Brain microvascular endothelial cell (primary cell): ENCODE measurements at places on chromosomes 2 and 18.
A peak's percentile ranks its signal among the peaks of the same experiment; 100 is the strongest.

DNA sequence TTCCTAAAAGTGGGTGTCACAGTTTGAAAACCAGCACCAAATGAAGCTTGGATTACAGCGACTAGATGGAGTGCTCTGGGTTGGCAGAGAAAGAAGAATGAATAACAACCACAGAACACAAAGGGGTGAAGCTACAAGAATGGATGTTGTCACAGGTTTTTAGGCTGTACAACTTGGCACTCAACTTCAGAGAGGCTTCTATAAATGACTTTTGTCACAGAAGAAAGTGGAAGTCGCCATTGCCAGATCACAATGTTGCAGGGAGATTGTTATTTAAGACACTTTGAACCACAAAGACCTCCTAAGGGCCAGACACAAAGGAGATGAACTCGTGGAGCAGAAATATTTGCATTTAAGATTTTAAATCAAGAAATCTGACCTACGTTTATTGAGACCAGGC is 354.2 kb downstream of the CDH7 start:
- DNase-seq: no peak

GRCh38 chr2:69645031-69645431 is 1.5 kb upstream of the AAK1 start:
- no peak for DNase-seq

DNA sequence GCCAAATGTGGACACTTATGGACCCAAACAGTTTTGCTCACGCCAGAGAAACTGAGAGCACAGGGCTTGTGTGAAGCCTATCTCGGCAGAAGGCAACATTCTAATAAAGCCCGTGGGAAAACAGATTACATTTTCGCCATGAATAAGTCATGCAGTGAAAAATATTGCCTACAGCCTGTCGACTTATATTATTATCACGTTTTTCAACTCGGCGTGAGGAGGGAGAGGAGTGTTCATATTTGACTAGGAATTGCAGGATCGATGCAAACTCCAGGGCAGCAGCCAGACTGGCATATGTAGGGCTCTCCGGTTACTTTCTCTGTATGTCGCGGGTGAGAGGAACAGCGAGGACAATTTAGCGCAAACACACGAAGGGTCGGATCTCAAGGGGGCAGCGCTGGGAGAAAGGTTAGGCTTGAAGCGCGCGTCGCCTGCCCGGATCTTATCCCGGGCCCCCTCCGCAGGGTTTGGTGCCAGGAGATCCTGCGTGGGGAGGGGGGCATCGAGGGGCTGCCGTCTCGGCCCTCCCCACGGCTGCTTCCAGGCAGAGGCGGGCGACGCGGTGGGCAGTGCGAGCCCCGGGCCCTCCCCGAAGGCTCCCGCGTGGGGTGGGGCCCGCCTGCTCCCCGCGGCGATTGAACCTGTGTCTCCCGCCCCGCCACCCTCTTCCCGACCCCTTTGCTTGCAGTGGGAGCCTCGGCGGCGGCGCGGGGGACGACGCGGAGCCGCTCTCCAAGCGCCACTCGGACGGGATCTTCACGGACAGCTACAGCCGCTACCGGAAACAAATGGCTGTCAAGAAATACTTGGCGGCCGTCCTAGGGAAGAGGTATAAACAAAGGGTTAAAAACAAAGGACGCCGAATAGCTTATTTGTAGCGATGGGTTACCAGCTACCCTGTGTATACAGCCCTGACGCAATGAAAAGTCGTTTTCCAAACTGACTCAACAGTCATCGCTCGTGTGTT is 4.4 kb downstream of the ADCYAP1 start:
- no peak for DNase-seq

- DNase-seq: no peak
Measured at GRCh38 chr2:136377423-136378382, 259.8 kb upstream of the CXCR4 start.

- DNase-seq: no peak
Measured at GRCh38 chr2:183497861-183498260, 373.6 kb downstream of the NUP35 start.

DNA sequence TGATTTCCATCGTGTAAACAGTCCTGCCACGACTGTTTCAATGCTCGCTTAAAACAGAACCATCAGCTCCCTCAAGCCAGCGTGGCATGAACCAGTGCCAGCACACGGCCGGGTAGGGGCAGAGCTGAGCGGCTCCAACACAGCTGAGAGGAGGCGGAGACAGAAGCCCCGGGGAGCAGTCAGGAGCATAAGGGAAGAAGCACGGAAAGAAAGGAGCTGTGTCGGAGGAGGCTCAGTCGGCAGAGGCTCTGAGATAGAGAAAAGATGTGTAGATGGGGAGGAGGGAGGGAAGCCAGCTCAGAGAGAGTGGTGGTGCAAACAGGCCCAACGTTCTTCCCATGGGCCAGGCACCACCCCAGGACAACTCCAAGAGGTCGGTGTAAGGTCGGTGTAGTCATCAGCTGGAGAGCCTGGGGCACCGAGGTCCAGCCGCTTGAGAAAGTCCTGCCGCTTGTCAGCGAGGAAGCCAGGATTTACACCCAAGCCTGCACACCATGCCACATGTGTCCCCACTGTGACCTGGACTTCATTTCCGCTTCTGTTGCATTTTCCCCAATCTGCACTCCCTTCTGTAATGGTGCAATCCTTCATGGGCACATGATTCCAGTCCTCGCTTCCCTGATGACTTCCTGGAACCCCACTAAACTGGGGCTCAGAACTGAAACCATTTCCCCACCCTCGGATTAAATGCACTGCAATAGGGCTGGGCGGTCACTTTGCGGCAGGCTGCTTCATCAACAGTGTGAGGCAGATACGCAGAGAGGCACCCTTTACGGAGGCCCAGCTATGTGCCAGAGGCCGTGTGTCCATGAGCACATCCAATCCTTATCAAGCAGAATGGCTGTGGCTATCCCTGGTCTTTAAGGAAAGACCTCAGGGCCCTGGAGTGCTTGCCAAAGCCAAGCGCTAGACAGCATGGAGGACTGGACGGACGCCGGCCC is 43.5 kb downstream of the CYP27C1 start:
- no peak for DNase-seq

GRCh38 chr2:3179208-3179607 is 198.4 kb downstream of the EIPR1 start:
- DNase-seq: no peak

DNA sequence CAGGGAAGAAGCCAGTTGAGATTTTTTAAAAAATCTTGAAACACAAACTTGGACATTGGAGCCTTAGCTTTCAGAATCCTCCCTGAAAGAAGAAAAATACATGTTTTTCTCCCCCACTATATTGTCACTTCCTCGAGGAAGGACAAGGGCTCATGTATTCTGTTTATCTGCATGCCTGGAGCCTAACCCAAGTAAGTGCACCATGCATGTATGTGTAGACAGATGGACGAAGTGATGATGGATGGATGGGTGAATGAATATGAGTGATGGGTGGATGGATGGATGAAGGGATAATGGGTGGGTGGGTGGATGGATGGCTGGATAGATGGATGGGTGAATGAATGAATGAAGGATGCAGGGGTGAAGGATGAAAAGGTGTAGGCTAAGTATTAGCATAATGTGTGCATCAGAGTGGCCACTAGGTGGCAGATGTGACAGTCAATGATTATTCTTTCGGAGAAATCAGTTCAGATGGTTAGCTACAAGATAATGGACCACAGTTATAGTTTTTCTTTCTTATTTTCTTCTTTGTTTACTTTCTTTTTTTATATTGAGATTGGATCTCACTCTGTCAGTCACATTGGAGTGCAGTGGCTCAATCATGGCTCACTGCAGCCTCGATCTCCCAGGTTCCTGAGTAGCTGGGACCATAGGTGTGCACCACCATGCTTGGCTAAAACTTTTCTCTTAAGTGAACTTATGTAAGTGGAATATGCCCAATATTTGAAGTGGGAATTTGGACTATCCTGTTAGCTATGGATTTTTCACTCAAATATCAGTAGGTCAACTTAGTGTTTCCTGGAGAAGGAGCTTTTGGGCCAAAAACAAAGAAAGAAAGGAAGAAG is 18.5 kb upstream of the CCDC93 start:
- DNase-seq: peak; percentile 43

DNA sequence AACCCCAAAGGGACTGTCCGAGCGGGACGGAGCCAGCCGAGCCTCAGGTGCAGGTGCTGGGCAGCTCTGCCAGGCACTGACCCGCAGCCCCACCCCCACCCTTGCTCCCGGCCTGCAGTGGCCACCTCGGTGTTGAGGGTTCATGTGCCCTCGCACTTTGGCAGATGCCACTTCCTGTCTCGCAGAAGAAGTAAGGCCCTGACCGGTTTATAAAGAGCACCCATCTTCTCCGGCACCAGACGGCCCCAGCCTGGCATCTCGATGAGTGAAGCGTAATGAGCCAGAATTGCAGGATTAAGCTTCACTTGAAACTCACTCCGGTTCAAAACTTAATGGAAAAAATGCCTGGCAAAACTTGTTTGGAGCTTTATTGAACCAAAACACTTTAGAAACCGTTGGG is 10.9 kb upstream of the NFATC1 start:
- DNase-seq: no peak

DNA sequence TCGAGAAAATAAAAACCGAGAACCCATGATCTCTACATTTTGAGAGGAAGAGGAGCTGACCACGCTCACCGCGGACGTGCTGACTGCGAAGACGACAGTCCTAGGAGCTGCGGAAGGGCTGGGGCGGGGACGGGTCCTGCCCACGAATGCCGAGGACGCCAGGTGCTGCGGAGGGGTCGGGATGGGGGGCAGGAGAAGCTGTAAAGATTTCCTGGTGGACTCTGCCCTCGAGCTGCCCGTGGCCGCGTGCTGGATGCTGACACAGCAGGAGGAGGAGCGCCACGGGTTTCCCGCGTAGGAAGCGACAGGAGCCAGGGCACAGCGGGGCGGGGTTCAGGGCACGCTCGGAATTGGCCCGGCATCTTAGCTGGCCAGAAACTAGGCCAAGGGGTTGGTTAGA is 22.2 kb downstream of the ZSCAN30 start:
- no peak for DNase-seq

DNA sequence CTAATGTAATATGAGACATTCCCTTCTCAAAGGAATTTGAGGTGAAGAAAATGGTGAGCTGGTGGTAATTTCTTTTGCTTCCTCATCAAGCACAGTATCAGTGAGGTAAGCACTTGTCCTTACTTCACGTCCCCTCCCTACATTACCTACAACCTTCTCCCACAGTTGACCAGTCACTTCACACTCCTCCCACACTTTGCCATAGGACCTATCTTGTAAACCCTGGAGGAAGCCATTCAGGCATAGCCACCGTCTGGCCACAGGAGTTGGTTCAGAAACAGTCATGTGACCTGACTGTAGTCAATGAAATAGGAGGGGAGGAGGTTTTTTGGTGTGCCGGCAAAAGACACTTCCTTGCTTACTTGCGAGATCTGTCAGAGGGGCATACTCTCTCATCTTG is 12.1 kb downstream of the ACOXL start:
- DNase-seq: no peak

GRCh38 chr18:28059861-28060260 is 117.1 kb downstream of the CDH2 start:
- no peak for DNase-seq

DNA sequence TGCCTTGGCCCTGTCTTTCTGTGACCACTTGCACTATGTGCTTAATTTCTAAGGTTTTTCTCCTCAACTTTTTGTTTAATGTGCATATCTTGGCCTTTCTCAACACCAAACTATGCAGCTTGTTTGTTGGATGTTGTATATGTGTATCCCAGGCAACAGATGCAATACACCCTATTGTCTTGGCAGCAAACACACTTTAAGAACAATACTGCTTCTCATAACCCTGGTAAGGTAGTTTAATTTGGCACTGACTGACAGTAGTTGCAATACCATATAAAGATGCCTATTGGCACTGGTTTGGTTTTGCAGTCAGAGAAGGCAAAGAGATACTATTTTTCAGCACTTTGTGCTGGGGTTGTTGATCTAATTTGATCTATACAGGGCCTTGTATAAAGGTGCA is 360.7 kb upstream of the CWC22 start:
- DNase-seq: peak; percentile 11

- no peak for DNase-seq
Measured at GRCh38 chr2:233400961-233401360, 46.7 kb downstream of the DGKD start.

DNA sequence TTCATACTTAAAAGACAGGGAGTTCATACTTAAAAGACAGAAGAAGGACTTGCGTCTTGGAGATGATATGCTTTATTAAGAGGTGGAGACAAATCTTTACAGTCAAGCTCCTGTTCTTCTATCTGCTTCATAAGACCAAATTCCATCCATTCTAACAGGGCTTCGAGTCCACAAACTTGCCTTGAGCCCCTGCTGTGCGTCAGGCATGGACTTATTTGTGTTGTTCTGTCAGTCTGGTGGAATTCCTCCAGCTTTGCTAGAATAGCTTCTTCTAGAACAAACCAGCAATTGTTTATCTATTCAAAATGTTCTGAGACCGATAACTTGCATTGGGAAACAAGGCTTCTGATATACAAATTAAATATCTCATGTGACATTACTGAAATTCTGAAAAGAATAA is 73.9 kb upstream of the SOX11 start:
- peak; percentile 7 for DNase-seq

DNA sequence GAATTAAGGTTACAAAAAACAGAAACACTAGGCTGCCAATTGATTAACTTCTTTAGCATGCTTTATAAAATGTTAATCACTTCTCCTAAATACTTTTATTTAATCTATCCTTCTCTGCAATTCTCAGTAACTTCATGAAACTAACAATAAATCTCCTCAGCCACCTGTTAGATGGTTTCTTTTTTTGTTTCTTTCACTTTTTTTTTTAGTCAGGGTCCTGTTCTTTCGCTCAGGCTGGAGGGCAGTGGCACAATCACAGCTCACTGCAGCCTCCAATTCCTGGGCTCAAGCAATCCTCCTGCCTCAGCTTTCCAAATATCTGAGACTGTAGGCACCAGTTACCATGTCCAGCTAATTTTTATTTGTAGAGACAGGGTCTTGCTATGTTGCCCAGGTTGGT is 213.4 kb upstream of the STK17B start:
- no peak for DNase-seq

DNA sequence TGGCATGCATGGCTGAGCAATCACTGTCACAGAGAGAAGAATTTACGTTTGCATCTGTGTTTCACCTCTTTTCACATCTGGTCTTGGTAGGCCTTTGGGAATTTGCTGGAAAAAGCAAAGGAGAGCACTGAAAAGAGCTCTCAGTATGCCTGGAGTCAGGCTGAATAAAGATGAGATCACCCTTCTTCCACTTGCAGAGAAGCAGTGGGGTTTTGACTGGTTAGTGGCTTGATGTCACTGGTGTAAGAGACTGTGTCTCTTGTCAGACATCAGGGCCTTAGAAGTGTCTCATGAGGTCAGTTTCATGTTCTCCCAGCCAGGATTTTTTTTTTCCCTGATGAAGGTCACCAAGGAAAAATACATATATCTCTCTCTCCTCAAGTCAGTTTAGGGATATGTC is 353.8 kb downstream of the INSIG2 start:
- no peak for DNase-seq

DNA sequence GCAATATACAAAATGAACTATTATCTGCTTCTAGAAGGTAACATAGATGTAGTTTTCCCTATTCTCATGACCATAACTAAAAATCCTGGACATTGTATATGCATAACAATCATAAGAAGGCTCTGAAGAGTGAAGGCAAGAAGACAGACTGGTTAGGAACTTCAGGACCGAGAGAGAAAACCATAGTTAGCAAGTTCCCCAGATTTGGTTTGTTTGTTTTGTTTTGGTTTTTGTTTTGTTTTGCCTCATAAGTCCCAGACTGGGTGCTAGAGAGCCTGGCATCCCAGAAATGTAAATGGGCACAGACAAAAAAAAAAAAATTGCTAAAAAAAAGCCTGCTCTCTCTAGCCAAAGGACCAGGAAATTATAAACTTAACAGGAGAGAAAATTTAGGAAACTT is 192.2 kb upstream of the FBXO11 start:
- no peak for DNase-seq
